Stimulated activated CD8-positive, alpha-beta memory T cell treated with anti-CD3 and anti-CD28 coated beads, Interleukin-4, amount 100 ng/mL, for 1 hour (primary cell): ENCODE measurements at places on chromosomes 5 and 9.

- no peak for DNase-seq
These were observed 47.9 kb upstream of the SLC25A51 start for GRCh38 chr9:37951671-37952449.

GRCh38 chr5:130402906-130403305 is 498.6 kb downstream of the CHSY3 start:
- DNase-seq = no peak

DNA sequence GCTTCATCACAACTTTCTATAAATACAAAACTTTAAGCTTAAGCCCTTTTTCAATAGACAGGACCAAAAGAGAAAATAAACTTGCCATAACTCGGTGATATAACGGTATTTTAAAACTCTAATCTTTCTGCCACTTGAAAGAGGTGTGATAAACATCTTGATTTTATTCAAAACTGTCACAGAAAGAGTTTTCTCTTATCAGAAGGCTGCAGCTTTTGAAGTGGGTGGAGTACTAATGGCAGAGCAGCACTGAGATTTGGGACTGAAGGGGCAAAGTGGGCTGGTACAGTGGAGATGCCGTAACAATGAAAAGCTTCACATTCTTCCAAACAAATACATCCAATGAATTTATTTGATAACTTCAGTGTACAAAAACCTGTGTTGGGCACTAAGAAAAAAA is 92.5 kb downstream of the FBXO38 start:
- no peak for DNase-seq

DNA sequence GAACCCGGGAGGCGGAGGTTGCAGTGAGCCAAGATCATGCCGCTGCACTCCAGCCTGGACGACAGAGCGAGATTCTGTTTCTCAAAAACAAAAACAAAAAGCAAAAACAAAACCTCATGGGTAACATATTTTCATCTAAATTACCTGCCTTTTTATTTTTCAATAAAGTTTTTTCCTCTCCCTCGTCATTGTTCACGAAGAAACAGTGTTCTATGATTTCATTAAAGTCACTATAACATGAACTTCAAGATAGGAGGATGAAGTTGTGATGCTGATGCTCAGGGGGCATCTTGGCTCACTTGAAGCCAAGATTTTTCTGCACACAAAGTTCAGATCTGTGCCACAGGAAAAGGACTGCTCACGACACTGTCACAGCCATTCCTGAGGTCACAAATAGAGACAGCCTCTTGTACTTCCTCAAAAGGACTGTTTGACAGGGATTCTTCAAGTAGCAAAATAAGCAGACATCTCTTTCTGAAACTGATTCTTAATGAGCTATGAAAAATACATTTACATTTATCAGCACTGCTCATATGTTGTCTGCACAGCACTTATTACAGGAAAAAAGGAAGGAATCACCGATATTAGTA is 16.1 kb downstream of the NIPSNAP3B start:
- DNase-seq = no peak

- no peak for DNase-seq
These were observed 1.0 kb upstream of the FAM13B start for GRCh38 chr5:138033907-138034306.

- DNase-seq = no peak
These were observed 135.1 kb downstream of the KIF4B start for GRCh38 chr5:155148694-155149093.

DNA sequence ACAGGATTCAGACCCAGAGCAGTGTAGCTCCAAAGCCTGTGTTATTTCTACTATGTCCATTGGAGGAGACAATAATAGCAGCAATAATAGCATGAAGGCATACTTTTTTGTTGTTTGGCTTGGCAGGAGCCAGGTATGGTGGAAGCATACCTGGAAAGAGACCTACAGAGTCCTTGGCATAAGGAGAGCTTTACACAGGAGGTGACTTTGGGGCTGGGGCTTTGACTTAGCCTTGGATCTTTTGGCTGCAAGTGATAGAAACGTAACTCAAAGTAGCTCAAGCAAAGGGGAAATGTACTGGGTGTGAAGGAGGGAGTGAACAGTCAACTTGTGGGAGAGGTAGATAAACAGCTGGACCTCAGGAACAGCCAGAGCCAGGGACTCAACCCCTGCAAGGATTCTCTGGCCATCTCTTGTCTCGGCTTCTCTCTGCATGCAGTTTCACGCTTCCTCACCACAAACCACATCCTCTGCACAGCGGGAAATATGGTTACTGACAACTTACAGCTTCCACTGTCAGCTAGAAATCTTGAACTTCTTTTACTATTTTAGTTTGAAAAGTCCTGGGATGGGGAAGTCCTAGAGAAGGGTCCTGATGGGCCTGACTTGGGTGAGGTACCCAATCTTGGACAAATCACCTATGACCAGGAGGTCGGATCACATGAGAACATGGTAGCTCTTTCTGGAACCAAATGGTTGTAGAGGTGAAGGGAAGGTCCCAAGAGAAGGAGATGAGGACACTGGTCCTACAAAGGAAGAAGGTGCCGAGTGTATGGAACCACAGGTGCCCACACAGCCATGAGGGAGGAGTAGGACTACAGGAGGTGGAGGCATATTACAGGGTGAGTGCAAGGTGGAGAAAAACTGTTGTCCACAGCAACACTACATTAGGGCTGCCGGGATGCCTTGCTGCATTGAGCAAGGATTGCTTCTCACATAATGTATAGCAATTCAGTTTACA is 47.0 kb upstream of the TGFBR1 start:
- peak; percentile 54 for DNase-seq

- DNase-seq = no peak
These were observed 710 bp downstream of the WNK2 start for GRCh38 chr9:93184432-93185265.

DNA sequence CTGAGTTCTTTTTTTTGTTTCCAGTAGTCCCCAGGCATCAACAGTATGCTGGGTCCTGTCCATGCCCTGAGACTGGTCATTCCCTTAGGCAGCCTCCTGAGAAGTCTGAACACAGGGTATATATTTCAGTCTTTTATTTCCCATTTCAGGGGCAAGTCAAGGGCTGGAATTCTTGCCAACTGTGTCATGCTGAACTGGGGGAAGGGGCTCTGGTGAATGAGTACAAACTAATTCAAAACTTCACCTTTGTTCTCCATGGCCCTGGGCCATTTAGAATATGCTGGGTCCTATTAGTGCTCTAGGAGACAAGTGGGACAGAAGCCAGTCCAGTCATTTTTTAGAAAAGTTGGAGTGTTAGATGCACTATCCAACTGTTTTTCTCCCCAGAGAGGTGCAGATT is 170.3 kb downstream of the TMC1 start:
- no peak for DNase-seq

DNA sequence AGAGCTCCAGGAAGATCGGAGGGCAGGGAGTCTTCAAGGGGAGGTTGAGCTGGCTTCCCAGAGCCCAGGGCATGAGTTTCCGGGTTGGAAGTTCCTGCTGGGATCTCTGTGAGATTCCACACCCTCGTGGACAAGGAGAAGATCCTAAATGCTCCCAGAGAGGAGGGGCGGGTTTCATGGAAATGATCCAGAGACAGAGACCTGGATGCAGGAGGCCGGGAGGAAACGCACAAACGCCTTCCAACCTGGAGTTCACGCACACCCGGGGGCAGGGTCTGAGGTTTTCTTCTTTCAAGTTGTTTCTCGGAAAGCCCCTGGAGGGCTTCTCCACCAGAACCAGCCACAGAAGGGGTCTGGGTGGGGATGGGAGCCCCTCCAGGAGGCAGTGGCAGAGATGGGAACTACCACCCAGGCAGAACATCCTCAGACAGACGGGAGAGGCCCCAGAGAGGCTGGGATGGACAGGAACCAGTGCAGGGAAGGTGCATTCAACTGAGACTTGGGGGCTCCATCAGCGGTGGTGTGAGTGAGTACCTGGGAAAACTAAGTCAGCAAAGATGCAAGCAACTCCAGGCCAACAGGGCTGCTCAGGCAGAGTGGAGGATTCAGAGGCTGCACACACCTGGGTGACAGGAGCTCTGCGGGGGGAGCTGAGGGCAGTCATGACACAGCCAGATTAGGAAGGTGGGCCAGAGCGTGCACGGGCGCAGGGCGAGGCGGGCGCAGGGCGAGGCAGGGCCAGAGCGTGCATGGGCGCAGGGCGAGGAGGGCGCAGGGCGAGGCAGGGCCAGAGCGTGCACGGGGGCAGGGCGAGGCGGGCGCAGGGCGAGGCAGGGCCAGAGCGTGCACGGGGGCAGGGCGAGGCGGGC is 52.1 kb upstream of the EXOC3 start:
- DNase-seq = no peak

GRCh38 chr5:136809382-136809781 is 444.0 kb upstream of the TRPC7 start:
- no peak for DNase-seq
